ENCODE measurements at places on chromosomes 7 and 10. TPM values are rescaled to one million over a fixed set of nuclear protein-coding genes. Genes with fewer than 3 reads are reported as not detected.
A peak's percentile ranks its signal among the peaks of the same experiment; 100 is the strongest.

DNA sequence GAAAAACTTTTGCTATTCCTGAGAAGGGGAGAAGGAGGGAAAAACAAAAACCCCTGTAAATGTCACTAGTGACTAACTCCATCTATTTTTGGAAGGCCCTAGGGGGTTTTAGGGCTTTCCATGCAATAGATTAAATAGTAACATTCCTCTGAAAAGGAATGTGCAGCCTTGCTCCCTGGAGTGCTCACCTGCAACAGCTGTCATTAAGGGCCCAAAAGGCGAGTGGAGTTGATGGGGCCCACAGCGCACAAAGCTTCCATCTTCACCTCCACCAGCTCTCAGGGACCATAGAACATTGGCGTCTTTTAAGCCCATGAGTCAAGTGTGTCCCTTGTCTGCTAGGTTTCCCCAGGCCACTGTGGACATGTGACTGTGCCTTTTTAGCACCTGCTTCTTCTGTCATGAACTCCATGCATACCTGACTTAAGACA lies 58.0 kb upstream of the IL6 start:
- DNase-seq, result no peak

GRCh38 chr7:158164101-158165095 lies 423.2 kb downstream of the PTPRN2 start:
- DNase-seq, result no peak

DNA sequence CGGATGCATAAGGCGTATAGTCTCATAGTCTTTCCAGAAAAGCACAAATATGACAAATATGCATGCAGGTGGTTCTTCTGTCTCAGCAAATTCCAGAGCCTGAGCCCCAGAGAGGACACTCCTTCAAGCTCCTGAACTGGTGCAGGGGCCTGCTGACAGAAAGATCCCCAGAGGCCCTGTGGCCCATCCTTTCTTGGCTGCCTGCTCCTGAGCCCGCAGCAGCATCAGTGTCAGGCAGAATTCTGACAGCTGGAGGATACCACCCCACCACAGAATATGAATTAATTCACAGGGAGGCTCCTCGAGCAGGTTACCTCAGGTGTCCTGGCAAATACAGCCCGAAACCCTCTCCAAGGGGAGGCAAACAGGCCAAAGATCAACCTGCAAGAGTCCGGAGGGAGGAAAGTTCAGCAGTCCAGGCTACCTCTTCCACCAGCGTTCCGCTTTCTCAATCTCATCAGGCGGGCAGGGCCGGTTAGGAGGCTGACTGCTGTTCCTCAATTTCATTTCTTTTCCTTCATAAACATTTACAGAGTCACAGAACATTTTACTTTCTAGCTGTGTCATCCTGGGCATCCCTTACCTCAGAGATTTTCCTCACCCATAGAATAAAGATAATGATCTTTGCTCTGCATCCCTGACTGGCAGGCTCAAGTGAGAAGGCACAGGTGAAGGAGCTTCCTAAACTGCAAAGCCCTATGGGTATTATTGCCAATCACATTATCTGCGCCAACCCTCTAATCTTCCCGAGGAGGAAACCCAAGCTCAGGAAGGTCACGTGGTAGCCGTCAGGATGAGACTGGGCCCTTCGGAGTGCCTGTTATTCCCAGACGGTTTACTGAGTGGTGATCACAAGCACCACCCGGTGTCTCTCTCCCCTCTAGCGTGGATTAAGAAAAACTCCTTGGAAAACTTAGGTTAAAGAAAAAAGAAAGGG lies 1.4 kb downstream of the DNAJB12 start:
- no peak for DNase-seq

The CCDC136 gene
- total RNA-seq, result 4.8 TPM

The NRAP gene
- total RNA-seq, result not detected

The HECW1 gene
- total RNA-seq, result not detected

GRCh38 chr7:129271500-129272355 lies 46.9 kb downstream of the AHCYL2 start:
- DNase-seq, result peak; percentile 65

DNA sequence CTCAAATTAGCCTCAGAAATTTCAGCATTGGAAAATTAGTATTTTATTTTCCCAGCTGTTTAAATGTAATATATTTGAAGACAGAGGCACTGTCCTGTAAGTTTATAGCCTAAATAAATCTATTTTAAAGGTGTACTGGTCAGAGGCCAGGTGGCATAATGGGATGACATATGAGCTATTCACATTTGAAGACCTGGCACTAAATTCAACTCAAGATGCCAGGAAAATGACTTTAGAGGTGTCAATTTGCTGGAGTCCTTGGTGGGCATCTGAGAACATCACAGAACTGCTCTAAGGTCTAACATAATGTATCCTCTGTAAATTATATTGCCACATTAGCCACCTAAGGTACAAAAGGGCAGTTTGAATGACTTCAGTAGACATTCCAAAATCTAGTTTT lies 348.9 kb upstream of the BMPER start:
- no peak for DNase-seq

Data from activated CD4-positive, alpha-beta memory T cell treated with anti-CD3 and anti-CD28 coated beads, Interleukin-2, amount 10 ng/mL, durations not matched to agents 7 days and 5 days (primary cell).